Osteocyte (in vitro differentiated cells): ENCODE measurements at places on chromosomes 11 and 22. TPM values are rescaled to one million over a fixed set of nuclear protein-coding genes. Genes with fewer than 3 reads are reported as not detected.

DNA sequence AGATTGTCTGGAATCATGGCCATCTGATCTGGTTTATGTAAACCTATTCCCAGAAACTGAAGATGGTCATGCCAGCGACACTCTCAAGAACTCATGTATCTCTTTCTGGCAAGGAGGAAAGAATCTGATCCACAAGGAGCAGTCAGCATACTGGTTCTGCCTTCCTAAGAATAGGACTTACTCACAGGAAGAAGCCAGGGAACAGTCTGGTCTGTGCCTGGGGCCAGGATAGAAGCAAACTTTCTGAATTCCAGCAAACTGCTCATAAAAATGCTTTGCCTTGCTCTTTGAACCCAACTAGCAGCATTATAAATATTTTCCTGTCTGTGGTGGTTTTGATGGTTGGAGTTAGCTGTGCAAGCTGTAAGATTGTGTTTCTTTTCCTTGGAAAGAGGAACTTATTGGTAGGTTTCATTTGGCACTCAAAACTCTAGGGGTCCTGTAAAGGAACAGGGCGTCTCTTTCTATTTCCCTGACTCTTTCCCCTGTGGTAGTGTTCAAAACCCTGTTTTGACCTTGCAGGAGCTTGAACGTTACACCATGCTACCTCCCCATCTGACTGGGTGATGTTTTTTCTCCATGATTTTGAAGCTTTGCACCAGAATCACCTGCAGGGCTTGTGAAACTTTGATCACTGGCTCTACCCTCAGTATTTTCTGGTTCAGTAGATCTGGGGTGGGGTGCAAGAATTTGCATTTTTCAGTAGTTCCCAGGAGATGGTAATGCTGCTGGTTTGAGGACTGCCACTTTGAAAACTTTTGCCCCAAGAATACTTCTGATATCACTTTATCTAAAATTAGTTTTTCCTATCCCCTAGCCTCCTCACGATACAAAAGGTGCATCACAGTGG is 627.8 kb upstream of the ANO5 start:
- no peak for DNase-seq

DNA sequence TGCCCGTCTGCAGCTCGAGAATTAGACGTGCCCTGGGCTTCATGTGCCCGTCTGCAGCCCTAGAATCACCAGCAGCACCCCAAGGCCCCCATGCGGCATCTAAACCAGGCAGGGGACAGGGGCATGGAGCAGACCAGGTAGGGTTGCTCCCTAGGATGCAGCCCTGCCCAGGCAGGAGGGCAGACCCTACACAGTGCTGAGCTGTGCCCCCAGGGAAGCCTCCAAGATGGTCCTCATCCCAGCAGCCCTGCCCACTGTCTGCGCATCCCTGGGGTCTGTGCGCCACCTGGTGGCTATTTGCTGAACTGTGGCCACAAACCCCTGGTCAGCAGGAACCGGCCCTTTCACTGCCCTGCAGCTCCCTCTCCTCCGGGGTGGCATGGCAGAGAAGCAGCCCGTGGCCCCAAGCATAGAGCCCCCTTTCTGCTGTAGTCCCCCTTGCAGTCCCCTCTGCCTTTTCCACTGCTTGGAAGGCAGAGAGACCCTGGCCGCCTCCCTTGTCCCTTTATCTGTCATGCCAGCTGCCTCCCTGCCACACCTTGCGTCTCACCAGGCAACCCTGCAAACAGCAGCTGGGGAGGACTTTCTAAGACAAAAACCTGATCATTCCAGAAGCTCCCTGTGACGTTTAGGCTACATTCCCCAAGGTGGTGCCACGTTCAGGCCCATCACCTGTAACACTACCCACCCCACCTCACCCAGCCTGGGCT is 86.6 kb downstream of the KCNQ1 start:
- peak; percentile 93 for DNase-seq

GRCh38 chr11:61092908-61093763 is 9.2 kb upstream of the CD5 start:
- DNase-seq: no peak

GRCh38 chr11:131591051-131591461 is 220.6 kb downstream of the NTM start:
- DNase-seq: no peak

- DNase-seq: peak; percentile 54
Observed at GRCh38 chr11:70032943-70033710, 45.0 kb upstream of the ANO1 start.

DNA sequence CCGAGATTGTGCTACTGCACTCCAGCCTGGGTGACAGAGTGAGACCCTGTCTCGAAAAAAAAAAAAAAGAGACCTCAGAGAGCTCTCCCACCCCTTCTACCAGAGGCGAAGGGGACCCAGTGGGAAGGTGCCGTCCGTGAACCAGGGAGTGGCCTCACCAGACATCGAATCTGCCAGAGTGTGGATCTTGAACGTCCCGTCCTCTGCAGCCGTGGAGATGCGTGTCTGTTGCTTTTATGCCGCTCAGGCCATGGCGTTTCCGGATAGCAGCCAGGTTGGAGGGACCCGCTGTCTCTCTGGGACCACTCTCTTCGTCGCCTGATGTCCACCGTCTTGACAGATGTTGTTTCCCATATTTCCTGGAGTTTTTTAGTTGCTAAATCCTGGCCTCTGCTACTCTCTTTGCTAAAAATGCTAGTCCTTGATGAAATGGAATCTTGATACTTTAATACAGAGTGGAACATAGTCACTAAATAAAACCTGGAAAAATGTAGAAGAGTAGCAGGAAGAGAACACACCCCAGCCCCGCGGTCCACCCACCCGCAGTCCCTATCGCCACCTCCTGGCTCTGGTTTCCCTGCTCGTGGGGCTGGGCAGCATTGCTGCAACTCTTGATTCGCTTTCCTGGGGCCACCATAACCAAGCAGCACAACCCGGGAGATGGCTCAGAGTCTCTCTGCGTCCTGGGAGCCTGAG is 12.0 kb upstream of the MUC6 start:
- DNase-seq: no peak

DNA sequence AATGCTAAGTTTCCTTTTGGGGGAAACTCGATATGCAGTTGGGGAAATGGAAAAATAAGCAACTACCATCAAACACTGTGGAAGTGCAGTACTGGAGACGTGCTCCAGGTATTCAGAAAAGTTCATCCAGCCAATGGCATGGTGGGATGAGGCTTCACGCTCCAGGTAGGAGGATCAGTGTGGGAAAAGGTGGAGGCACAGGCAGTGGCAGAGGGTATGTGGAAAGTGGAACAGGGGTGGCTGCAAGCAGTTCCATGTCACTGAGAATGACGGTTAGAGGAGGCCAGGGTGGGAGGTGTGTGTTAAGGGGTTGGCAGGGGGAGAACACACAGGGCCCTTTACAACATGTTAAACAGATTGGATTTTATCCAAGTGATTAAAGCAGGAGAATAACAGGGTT is 105.1 kb upstream of the NCAM1 start:
- no peak for DNase-seq

GRCh38 chr11:36271794-36272407 is 17.3 kb downstream of the COMMD9 start:
- DNase-seq: peak; percentile 46

- DNase-seq: peak; percentile 42
Observed at GRCh38 chr11:134911514-134912180, 499.6 kb upstream of the B3GAT1 start.

GRCh38 chr11:2085251-2086066 is 53.7 kb downstream of the IGF2 start:
- DNase-seq: peak; percentile 82

- no peak for DNase-seq
Observed at GRCh38 chr11:37718431-37718999, 1120.5 kb upstream of the RAG2 start.

DNA sequence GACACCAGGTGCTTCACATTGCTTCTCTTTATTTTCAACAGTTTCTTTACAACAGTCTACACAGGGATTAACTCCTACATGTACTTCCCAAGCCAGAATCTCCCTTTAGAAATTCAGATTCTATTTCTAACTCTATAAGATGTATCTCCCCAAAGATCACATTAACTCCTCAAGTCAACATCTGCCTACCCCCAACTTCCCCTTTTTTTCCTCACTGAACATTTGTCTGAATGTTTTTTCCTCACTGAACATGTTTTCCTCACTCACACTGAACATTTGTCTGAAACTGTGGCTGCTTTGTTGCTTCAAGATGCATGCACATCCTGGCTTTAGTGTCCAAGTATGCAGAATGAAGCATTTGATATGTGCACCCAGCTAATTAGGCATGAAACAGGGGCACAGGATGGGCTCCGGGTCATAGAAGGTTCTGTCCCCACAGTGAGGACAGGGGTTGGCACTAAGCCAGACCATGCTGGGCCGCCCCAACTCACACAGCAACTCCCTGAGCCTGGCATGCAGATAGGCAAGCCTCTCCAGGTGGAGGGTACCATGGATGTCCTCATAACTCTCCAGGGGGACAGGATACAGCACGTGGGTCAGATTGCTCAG is 11.3 kb downstream of the PRAME start:
- no peak for DNase-seq

- DNase-seq: no peak
Observed at GRCh38 chr11:61890529-61891330, 615 bp downstream of the FADS3 start.

DNA sequence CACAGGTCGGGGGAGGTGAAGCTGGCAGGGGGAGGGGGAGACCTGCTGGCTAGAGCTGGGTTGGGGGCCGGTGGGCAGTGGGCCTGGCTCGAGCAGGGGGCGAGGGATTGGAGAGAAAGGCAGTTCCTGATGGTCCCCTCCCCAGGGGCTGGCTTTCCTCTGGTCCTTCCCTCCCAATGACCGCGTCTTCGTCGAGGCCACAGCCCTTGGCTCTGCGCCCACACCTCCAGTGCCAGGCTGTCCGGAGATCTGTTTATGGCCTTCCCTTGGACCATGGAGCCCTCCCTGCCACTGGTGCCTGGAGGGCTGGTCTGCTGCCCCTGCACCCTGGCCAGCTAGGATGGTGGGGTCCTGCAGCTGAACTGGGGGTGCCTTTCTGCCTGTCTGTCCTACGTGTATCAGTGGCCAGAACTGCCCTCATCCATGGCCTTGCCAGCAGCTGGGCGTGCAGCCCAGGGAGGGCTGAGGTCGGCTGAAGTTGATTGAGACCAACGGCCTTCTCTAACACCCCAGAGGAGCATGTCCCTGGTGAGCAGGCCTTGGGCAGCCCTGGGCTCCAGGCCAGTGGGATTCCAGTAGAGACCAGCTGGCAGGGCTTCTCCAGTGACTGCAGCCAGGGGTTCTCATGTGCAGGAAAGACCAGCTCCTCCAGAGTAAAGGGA is 12.3 kb downstream of the TANGO2 start:
- DNase-seq: no peak

GRCh38 chr11:96154802-96155520 is 188.0 kb downstream of the MAML2 start:
- no peak for DNase-seq

DNA sequence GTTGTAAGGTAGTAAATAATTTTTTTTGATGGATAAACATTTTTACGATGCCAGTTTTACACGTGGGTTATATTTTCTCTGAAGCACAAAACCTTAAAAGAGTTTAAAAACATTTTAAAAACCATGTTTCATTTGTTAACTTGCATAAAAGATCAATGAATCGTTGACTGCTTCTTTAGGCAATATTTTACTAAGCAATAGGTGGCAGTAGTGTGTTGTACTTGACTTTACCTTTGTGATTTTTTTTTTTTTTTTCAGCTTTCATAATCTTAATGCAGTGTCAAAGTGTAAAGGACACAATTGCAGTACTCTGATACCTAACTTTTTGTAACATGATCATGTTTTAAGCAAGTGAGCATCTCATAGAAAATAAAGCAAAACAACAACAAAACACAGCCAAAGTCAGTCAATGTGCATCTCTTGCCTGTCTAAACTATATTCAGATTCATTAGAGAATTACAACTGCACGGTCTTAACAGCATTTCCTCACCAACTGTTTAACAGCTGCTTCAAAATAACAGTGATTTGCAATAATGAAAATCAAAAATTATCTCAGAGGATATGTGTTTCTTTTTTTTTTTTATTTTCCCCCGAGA is 27.7 kb downstream of the DNAJC24 start:
- DNase-seq: no peak

DNA sequence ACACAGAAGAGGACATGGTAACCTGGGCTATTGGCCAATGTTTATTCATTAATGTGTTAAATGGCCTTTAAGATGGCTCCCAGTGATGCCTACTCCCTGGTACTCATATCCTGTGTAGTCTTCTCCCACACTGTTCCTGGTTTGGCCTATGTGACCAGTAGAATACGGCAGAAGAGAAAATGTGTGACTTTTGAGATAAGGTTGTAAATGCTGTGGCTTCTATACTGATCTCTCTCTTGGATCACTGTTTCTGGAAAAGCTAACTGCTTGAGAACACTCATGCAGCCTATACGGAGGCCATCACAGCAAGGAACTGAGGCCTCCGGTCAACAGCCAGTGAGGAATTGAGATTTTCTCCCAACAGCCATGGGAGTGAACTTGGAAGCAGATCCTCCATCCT is 24.1 kb downstream of the MAML2 start:
- no peak for DNase-seq

DNA sequence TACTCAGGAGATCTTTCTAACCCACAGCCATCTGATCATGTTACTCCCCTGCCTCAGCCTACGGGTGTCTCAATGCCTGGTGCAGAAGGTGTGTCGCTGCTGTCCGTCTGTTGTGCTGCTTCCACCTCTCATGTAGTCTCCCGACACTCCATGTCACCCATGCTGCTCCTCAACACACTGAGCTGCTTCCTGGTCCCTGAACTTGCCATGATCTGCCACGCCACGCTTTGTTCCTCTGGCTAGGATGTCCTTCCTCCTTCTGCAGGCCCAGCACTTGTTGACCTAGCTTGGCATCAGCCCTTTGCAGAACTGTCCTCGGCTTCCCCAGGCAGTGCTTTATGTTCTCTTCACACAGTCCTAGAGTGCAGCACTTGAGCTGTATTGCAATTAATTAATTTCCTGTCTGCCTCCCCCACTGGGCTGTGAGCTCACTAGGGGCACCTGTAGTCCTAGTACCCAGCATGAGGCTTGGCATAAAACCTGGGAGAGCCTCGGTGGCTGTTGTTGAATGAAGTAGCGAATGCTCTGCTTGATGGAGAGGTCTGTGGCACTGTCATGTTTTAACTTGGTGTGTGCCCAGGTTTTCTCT is 9.5 kb downstream of the GTPBP1 start:
- DNase-seq: no peak

- no peak for DNase-seq
Observed at GRCh38 chr11:19719960-19720359, 7.3 kb downstream of the NAV2 start.

DNA sequence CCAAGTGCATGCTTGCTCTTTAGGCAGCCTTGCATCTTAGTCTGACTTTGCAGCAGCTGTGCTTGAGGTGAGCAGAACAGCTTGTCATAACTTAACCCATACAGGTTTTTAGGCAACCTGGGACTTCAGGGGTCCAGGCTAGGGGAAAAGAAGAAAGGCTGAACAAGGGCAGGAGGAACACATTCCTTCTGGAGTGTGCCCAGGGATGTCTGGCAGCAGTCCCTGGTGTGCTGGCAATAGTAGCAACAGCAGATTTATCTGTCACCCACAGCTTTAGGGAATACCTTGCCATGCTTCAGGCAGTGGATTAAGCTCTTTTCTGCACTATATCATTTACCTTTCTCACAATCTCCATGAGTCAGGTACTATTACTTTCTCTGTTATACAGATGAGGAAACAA is 513.0 kb downstream of the RAB38 start:
- no peak for DNase-seq

Gene PIWIL4
- 0.84 and 1.2 TPM in 2 replicates for total RNA-seq

Gene KRTAP5-9
- not detected in 2 replicates for total RNA-seq

Gene OSBP2
- 3.8 and 4.2 TPM in 2 replicates for total RNA-seq

Gene MYOD1
- total RNA-seq: not detected in 2 replicates

Gene CD3E
- total RNA-seq: not detected in 2 replicates

Gene KDM4D
- total RNA-seq: 0.81 and 0.97 TPM in 2 replicates

Gene HSPB2
- total RNA-seq: 0.34 TPM in 1 of 2 replicates, not detected in the other
